ENCODE measurements at places on chromosomes 13 and 19.
A peak's percentile ranks its signal among the peaks of the same experiment; 100 is the strongest.

DNA sequence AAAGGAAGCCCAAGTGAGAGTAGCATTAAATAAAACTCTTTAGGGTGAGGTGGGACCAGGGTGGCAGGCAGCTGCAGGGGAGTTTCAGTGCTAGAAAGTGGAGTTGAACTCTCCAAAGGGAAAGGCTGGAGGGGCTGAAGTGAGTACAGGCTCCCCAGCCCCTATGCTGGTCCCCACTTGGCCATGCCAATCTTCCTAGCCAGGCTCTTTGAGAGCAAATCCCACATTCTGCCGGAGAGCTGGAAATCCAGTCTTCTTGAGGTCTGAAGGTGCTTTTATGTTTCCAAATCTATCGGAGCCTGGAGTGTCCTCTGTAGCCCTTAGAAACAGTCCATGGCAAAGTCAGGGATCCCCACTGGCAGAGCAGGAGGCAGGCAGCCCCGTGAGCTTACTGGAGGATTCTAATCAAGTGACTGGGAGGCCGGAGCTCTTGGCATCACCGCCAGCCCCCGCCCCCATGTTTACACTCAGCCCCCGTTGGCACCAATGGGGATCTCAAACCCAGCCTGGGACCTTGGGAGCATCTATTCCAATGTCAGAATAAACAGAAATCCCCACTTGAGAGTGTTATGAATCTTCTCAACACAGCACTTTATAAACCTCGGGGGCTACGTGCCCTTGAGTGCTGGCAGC lies 18.3 kb downstream of the ZNF536 start:
- DNase-seq: no peak

DNA sequence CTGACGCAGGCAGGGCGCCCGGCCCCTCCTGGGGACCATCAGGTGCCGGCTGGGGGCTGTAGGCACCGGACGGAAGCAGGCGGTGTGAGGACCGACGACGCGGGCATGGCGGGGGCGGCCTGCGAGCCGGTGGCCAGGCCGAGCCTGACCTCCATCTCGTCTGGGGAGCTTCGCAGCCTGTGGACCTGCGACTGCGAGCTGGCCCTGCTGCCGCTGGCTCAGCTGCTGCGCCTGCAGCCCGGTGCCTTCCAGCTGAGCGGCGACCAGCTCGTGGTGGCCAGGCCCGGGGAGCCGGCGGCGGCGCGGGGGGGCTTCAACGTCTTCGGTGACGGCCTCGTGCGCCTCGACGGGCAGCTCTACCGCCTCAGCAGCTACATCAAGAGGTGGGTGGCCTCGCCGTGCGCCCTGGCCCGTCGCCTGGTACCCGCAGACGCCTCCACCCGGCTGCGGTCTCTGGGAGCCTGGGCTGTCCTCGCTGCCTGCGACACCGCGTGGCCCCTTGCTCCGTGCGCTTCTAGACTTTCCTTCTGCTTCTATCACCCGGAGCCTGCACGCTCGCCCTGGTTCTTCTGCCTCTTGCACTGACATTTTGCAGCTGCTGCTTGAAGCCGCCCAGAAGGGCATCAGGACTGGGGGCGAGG lies 460 bp downstream of the MEDAG start:
- DNase-seq: no peak

- DNase-seq: no peak
These were observed 1.3 kb downstream of the CCDC8 start for GRCh38 chr19:46411925-46412649.

- peak; percentile 43 for DNase-seq
These were observed 27.2 kb downstream of the PBX4 start for GRCh38 chr19:19591133-19591825.

DNA sequence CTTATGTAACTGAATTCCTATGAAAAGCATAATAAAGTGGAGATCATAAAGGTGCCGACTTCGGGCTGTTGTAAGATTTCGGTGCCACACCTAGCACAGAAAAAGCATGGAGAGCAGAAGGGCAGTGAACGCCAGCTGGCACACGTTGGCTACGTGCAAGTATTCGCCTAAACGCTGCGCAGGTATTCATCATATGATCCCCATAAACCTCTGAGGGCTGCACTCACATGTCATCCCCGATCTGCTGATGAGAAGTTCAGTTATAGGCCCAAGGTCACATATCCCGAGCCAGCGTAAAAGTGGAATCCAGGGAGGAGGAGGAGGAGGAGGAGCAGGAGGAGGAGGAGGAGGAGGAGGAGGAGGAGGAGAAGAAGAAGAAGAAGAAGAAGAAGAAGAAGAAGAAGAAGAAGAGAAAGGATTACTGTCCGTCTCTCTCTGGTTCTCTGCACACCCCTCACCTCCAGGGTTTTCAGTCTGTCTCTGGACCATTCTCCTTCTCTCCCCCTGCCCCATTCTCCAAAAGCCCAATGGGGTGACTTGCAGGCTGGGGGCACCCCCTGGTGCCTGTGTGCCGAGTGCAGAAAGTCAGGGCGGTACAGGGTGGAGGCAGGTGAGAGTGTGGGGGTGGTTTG lies 18.6 kb upstream of the CYP2S1 start:
- no peak for DNase-seq

DNA sequence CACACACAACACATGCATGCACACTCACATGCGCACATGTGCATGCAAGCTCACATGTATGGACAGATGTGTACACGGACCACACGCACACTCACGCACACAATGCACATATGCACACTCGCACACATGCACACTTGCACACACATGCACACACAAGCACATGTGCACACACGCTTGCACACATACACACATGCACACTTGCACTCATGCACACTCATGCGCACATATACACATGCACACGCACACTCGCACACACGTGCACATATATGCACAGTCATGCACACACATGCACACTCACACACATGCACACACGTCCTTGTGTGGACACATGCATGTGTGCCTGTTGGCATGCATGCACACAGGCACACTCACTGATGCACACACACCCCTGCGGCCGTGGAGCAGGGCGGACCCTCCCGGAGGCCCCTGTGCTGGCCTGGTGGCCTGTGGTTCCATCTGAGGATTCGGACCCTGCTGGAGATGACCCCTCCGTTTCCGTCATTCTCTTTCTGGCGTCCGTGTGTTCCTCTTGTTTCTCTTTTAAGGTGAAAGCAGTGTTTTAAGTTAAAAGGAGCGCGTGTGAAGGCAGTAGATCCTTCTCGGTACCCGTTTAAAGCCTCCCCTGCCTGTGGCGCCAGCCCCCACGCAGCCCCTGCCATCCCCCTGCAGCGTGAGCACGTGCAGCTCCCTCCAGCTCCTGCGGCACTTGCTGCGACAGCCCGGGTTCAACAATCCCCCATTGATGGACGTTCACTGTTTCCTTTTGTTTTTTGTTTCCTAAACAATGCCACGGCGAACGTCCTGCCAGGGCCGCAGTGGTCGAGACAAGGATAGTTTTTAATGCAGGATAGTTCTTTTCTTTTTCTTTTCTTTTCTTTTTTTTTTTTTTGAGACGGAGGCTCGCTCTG lies 5.6 kb downstream of the NDUFS7 start:
- no peak for DNase-seq

DNA sequence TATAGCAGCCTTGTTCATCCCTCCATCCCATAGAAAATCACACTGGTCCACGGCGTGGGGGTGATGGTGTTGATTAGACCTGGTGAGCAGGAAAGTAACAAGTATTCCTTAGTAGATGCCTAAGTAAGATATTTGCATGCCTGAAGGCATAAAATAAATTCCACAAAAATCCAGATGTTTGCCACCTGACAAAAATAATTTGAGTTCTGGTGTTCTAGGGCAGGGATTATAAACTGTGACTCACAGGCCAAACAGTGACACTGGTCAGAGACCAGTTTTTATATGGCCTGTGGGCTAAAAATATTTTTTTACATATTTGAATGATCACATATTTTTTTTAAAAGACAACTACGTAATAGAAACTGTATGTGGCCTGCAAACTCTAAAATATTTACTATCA lies 310.7 kb downstream of the RFC3 start:
- DNase-seq: no peak

DNA sequence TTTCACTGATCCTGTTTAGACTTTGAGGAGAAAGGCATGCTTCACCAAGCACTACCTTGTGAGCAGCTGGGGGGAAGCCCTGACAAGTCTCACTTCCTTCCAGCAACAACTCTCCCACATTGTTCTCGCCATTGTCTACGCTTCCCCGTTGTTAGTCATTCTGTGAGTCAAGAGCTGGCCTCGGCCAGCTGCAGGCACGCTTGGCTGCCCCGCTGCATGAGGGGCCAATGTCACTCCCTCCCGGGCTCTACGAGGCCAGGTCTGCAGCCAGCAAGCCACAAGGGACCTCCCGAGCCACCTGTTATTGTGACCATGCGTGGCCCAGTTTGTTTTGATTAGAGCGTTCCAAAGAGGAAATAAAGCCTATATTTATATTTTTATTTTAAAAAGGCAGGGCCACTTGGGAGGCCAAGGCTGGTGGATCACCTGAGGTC lies 220.9 kb downstream of the FOXO1 start:
- no peak for DNase-seq

DNA sequence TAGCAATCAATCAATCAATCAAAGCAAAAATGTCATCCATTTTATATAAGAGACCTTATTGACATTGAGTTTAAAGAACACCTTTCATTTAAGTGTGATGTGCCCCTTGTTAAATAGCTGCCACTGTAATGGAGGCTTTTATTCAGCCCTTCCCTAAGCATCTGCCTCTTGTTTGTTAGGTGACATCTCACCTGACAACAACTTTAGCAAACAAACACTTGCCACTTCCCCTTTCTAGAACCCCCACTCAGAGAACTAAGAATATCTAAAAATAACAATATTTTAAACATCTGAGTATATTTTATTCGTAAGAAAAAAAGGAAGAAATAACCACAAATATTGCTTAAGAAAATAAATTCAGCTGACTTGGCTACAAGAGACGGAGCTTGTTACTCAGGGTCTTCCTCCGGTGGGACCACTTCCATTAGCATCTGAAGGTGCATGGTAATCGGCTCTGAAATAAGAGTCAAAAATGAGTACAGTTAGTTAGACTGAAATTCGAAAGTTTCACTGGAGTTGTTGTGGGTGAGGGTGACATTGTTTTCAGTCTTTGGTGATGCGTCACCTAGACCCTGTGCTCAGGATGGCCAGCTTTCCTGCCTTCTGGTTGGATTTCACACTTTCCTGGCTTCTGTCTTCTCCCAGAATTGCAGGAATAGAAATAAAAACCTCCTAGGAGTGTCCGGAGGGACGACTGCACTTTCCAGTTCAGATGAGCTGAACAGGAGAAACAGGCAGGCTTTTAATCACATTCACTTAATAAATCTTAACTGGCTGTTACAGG lies 39.1 kb downstream of the SLC7A9 start:
- DNase-seq: no peak

DNA sequence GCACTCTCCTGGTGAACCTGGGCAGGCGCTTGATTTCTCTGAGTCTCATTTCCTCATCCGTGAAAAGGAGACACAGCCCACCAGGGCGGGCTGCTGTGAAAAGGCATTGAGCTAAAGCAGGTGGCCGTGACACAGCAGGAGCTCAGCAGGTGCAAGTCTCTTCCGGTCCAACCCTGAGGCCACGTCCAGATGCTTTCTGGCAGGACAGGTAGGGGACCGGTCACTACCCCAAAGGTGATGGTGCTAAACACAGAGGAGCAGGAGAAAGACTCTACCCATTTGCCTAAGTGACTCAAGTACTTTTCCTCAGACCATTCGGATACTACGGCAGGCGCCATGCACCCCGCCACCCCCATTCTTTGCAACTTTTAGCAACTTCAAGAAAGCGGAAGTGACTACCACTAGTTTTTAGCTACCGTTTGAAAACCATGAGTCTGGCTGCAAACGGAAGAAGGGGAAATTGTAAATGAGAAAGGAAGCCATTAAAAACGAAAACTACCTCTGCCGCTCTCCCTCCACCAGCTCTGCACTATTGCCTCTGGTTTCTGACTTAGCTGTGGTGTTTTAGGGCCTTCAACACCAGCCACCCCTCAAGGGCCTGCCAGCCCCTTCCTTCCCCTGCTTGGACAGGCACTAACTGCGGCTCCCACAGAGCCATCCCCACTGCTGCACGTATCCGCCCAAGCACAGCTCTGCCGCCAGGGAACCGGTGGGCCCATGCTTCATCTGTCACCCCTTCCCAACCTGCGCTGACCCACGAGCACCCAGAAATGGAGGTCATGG lies 4.8 kb downstream of the PPP6R1 start:
- DNase-seq: no peak

GRCh38 chr19:7845390-7846154 lies 15.6 kb downstream of the EVI5L start:
- DNase-seq: no peak

- no peak for DNase-seq
These were observed 13.1 kb downstream of the ATP11A start for GRCh38 chr13:112702986-112703379.

DNA sequence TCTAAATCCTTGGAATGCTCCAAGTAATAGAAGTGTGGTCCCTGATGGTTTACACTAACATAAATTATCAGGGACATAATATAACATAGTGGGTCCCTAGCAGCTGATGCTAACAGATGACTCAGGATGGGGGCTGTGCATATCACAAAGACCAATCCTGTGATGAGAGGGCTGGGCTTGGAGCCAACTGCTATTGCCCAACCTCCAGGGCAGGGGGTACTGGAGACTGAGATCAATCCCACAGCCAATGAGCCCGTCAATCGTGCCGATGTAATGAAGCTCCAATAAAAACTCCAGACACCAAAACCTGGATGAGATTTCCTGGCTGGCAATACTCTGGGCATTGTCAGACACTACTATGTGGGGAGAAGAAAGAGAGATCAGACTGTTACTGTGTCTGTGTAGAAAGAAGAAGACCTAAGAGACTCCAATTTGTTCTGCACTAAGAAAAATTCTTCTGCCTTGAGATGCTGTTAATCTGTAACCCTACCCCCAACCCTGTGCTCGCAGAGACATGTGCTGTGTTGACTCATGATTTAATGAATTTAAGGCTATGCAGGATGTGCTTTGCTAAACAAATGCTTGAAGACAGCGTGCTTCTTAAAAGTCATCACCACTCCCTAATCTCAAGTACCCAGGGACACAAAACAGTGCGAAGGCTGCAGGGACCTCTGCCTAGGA lies 33.4 kb downstream of the ABCC4 start:
- no peak for DNase-seq

DNA sequence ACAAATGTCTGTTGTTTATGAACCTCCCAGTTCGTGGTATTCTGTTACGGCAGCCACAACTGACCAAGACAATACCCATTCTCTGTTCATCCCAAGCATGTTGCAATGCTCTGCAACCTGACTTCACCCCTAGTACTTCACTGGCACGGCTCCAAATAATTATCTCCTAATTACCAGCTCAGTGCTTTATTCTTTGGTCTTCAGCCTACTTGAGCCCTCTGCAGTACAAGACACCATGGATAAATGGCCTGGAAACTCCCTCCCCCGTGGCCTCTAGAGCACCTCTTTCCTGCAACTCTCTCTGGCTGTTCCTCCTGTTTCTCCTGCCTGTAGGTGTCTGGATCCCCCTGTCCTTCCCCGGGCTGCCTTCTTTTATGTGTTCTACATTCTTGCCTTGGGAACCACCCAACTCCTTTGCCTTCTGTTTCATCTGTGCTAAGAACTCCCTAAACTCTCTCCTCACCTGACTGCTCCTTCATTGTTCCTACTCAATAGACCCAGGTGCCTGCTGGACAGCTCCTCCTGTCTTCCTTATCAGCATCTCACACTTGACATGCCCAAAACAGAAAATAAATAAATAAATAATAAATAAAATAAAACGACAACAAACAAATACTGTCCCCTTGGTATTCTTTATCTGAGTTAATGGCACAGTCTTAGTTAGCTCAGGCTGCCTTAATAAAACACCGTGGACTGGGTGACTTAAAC lies 200.4 kb upstream of the IPO5 start:
- DNase-seq: no peak

- no peak for DNase-seq
These were observed 14.0 kb upstream of the ZNF780A start for GRCh38 chr19:40104754-40105153.

- no peak for DNase-seq
These were observed 100.6 kb downstream of the RAP2A start for GRCh38 chr13:97534540-97534939.

GRCh38 chr19:55696301-55697068 lies 21.5 kb downstream of the EPN1 start:
- DNase-seq: no peak

All from stimulated activated CD4-positive, alpha-beta T cell treated with anti-CD3 and anti-CD28 coated beads, Interleukin-1b, Interleukin-23, amount 100 ng/mL, for 1 hour (primary cell).